ENCODE measurements at places on chromosomes 3 and 15. TPM values are rescaled to one million over a fixed set of nuclear protein-coding genes. Genes with fewer than 3 reads are reported as not detected.

The GOLGA8Q gene
- total RNA-seq = 4.3 TPM

The OR5K2 gene
- total RNA-seq = not detected

The TM2D3 gene
- total RNA-seq = 40.3 TPM

The AGTR1 gene
- 20.3 TPM for total RNA-seq

The ELL3 gene
- total RNA-seq = 5.2 TPM

The P2RY12 gene
- 3.6 TPM for total RNA-seq

The DUOX1 gene
- 7.2 TPM for total RNA-seq

The SEMA5B gene
- total RNA-seq = 0.32 TPM

The ACKR2 gene
- 6.9 TPM for total RNA-seq

The IQCF5 gene
- not detected for total RNA-seq

The PLXNA1 gene
- total RNA-seq = 32.2 TPM

The SCG5 gene
- total RNA-seq = not detected

The DGKG gene
- 2.1 TPM for total RNA-seq

The PRR20G gene
- not detected for total RNA-seq

The FANCD2OS gene
- not detected for total RNA-seq

The INAFM2 gene
- total RNA-seq = 17.3 TPM

Measured in breast epithelium (tissue), 4 donors.